ENCODE measurements at places on chromosomes 6 and 20.

GRCh38 chr6:135657207-135657606, 159.7 kb upstream of the AHI1 start:
- no peak for DNase-seq

DNA sequence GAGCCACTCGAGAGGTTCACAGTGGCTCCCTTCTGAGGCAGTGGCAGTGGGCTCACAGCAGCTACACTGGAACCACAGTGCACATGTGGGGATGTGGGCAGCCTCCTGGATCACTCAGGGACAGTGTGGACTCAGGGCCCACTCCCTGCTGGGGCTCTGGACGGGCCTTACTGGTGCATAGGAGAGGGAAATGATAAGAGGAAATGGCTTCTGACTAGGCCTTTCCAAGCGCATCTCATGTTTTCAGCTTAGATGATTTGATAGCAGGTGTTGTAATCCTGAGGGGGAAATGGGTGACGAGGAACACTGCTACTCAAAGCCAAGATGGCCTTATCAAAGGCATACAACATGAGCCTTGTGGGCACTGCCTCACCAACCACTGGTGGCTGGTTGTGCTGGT, 44.0 kb downstream of the PANK2 start:
- DNase-seq, result peak; percentile 83

- no peak for DNase-seq
Measured at GRCh38 chr6:11681357-11681756, 97.2 kb downstream of the ADTRP start.

- peak; percentile 89 for DNase-seq
Measured at GRCh38 chr6:151962246-151962846, 154.9 kb downstream of the ESR1 start.

DNA sequence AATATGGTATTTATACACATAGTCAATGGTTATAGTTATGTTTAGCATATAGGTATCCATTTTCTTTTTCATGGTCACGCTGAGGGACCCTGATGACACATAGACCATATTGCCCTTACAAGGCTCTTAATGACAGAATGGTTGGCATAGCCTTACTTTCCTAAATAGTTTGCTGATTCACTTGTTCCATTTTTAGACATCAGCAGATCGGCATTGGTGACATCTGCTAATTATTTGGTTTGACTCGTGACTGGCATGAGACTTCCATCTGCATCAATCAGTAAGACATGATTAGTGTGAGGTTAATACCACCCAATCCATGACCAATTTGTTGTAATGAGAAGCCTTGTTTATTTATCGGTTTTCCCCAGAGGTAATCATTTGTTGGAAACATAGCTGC, 309.7 kb downstream of the ALDH8A1 start:
- no peak for DNase-seq

GRCh38 chr6:17687136-17687535, 19.6 kb downstream of the NUP153 start:
- no peak for DNase-seq

- no peak for DNase-seq
Measured at GRCh38 chr6:149967591-149967990, 3.8 kb downstream of the ULBP1 start.

DNA sequence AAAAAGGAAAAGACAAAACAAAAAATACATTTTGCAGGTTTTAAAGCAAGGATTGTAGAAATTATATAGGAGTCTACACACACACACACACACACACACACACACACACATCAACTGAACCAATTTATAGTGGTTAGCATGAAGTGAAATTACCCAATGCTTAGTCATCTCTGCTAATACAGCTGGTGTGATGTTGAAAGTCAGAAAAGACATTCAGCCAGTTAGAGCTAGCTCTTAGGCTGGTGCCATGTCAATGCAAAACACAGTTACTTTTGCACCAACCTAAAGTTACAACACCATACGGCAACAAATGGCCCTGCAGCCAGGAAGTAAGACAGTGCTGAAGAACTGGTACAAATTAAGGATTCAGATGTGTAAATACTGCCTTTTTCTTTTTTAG, 15.2 kb downstream of the FAM210B start:
- no peak for DNase-seq

DNA sequence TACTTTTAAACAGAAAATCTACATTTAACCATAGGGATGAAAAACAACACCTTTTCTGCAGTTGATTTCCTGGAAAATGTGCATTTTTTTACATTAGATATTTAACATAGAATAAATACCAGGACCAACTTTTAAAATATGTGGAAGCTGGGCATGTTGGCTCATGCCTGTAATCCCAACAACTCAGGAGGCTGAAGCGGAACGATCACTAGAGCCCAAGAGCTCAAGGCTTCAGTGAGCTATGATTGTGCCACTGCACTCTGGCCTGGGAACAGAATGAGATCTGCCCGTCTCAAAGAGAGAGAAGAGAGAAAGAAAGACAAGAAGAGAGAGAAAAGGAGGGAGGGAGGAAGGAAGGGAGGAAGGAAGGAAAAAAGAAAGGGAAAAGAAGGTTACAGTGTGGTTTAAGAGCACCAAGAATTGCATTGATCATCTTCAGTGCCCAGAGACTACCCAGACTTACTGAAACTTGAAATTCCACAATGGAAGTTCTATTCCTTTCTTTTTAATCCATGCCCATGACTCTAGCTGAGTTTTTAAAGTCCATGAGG, 189.4 kb upstream of the ARID1B start:
- no peak for DNase-seq

DNA sequence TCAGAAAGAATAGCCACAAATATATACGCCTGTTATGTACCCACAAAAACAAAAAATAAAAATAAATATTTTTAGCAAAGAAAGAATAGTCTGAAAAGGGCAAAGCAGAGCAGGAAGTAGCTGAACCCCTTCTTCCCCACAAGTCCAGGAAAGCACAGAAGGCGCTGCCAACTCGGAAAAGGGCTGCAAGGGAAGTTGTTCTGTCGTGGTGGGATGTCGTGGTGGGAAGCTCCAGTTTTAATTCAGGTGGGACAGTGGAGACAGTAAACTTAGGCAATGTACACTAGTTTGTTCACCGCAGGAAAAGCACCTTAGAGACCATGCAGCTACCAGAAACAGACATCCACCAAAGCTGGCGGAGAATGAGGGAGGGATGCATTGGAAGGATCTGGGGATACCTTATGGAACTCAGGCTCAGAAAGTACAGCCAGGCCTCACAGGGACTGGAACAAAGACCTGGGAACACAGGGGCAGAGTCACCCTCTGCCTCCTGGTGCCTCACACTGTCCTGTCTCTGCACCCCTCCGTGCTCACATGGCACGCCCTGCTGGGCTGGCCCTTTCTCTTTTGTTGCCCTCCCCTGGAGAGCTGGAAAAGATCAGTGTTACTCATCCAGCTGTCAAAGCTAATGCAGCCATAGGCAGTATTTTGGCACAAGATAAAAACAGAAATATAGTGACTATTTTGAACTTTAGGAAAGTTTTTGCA, 3.3 kb upstream of the APMAP start:
- DNase-seq, result no peak

DNA sequence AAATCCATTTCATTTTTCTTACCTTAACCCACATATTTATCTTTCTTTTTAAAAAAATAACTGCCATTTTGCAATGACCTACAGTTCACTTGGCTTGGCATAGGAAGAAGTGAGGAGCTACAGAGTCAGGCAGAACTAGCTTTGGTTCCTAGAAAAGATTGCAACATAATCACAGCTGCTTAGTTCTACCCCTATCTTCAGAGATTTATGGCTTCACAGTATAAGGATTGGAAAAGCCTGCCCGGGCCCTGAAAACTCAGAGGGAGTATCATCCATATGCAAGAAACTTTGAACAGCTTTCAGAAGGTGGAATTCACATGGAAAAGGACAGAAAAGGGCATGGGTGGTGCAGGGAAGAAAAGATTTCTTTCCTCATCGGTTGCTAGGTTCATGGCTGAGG, 774.3 kb upstream of the CHD6 start:
- no peak for DNase-seq

GRCh38 chr6:148999929-149000468, 253.2 kb downstream of the UST start:
- no peak for DNase-seq
